T-helper 17 cell (primary cell): ENCODE measurements at places on chromosomes 12 and 14. TPM values are rescaled to one million over a fixed set of nuclear protein-coding genes. Genes with fewer than 3 reads are reported as not detected.

DNA sequence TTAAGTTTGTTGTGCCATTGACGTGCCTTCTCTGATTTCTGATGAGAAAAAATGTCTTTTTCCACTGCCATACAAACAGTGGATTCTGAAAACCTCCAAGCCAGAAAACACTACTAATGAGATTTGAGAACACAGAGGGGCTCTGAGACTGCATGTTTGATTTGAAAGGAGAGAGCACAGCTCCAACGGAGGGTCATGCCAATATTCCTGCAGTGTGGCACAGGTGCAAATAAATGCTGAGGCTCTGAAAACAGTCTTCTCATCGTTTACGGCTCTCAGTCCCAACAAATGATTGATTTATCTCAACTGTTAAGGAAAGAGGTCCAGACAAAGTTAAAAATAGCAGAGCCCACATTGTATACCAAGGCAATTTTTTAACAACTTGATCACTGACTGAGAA is 128.7 kb downstream of the KCNH5 start:
- no peaks in the 10 kb centered on the region for H3K4me1 ChIP-seq
- no peak for DNase-seq
- H3K27ac ChIP-seq, result no peak overlapping the region
- H3K4me3 ChIP-seq, result no peak overlapping the region

The OR6C2 gene
- total RNA-seq, result not detected

DNA sequence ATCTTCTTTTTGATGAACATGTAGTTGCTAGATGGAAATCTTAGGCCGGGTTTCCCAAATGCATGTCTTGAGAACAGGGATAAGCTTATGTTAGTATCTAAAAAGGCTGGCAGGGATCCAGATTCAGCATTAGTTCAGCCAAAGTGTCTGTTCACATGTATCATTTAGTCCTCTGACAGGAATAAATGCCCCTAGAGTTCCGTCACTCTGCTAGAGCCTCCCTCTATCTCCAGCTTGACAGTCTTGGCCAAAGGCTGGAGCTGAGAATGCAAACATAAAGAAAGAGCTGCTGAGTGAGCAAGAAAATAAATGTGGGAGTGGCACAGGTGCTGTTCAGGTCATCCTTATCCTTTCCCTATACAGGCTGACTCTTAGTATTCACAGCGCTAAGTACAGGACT is 13.8 kb upstream of the NELL2 start:
- no peak overlapping the region for H3K4me3 ChIP-seq
- H3K27me3 ChIP-seq, result peaks cover 7% of the 10 kb centered on the region
- no peaks in the 10 kb centered on the region for H3K4me1 ChIP-seq
- H3K36me3 ChIP-seq, result no peaks in the 10 kb centered on the region
- DNase-seq, result no peak

DNA sequence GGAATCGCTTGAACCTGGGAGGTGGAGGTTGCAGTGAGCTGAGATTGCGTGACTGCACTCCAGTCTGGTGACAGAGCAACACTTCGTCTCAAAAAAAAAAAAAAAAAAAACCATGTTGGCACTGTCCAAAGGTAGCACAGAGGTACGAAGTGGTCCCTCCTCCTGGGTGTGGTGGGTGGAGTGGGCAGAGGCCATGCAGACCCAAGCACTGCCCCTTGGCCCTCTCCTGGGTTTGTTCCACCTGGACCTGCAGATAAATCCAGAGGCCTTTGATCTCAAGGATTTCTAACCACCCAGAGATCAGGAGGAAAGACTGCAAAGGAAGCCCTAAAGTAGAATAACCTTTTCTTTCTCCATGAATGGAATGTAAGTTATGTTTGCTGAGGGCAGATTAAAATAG is 8.7 kb upstream of the GALNT6 start:
- no peaks in the 10 kb centered on the region for H3K27me3 ChIP-seq
- H3K4me3 ChIP-seq, result no peak overlapping the region
- H3K36me3 ChIP-seq, result peaks cover 2% of the 10 kb centered on the region
- H3K27ac ChIP-seq, result no peak overlapping the region
- DNase-seq, result no peak

The KCNMB4 gene
- total RNA-seq, result 0.26 TPM

DNA sequence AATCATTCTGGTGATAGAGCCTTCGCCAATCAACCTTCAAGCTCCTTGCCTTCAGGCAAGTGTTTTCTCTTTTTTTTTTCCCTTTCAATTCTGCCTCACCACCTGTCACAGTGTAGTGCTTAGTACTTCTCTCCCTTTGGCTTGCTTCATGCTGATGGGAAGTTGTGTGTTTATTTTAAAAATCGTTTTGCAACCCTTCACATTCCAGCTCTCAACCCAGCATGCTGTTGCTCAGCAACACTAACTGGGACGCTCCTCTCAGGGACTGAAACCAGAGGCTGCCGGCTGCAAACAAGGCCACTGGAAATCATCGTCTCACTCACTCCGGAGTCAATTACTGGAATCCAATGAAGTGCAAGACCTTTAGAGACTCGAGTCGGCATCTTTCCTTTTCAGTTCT is 342.7 kb downstream of the PRKD1 start:
- no peaks in the 10 kb centered on the region for H3K36me3 ChIP-seq
- no peak for DNase-seq
- H3K4me1 ChIP-seq, result no peaks in the 10 kb centered on the region
- no peak overlapping the region for H3K4me3 ChIP-seq

DNA sequence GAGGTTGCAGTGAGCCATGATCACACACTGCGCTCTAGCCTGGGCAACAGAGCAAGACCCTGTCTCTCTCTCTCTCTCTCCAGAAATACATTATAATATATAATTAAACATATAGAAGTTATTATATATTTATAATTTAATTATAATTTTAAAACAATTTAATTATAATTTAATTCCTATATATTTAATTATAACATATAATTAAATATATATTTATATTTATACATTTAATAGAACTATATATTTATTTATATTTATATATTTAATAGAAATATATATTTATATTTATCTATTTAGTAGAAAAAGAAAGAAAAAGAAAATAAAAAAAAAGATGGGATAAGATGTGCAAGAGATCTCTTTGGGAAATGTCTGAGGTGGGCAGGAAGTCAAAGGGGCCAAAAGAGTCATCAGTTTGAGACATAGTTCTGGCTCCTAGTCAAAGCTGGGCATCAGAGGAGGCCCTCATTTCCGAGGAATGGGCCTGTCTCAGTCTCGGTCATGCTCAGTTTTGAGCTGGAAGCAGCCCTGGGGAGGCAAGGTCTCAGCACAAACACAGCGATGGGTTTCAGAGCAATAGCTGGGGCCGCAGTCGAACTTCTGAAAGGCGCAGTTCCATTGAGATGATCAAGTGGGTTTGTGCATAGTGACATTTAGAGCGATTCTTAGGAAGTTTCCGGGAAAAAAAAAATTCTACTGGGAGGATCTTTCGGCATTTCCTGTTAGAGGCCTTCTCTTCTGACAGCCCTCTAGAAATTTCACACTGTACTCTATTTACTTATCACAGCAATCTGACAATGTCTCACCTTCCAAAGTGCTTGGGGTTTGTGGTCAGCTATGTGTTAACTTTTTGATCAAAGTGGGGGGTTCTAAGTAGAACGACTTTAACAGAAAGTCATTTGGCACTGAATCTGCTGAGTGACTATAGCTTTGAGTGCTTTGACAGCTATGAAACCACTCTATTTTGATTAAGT is 58.7 kb upstream of the GZMB start:
- DNase-seq, result no peak
- no peaks in the 10 kb centered on the region for H3K36me3 ChIP-seq
- peak overlapping the region; percentile 59 for H3K4me3 ChIP-seq
- H3K27me3 ChIP-seq, result peaks cover 11% of the 10 kb centered on the region

The PTHLH gene
- not detected for total RNA-seq

DNA sequence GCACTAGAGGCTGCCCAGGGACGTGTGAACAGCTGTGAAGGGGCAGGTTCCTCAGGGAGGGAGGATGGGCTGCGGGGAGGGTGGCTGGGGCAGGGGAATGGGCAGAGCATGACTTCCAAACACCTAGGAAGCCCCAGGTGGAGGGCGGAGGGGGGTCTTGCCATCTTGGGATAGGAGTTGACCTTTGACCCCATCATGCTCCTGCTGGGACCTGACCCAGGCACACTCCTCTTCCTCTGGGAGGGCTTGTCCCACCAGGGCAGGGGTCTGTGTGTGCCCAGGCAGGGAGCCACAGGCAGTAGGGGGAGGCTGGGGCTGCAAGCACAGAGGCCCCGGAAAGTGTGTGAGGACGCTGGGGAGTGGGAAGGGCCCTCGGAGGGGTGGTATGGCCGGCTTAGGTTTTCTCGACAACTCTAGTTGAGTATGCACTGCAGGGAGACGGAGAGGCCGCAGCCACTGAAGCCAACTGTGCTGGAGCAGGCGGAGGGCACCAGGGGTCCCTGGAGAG is 3.3 kb upstream of the ANKRD9 start:
- no peaks in the 10 kb centered on the region for H3K36me3 ChIP-seq
- DNase-seq, result no peak
- no peaks in the 10 kb centered on the region for H3K27me3 ChIP-seq
- no peak overlapping the region for H3K4me3 ChIP-seq
- H3K4me1 ChIP-seq, result peaks cover 13% of the 10 kb centered on the region

- no peak for DNase-seq
- peaks cover 39% of the 10 kb centered on the region for H3K27me3 ChIP-seq
- no peak overlapping the region for H3K4me3 ChIP-seq
- H3K4me1 ChIP-seq, result no peaks in the 10 kb centered on the region
- no peaks in the 10 kb centered on the region for H3K36me3 ChIP-seq
Observed at GRCh38 chr12:101570047-101570446, 24.7 kb upstream of the MYBPC1 start.
